Activated T-helper 1 cell treated with Interleukin-2 at 50 U/mL for 16 hours (primary cell): ENCODE measurements at places on chromosomes 6 and 20.

GRCh38 chr6:106591111-106591825, 38.0 kb downstream of the RTN4IP1 start:
- DNase-seq = no peak

GRCh38 chr20:2042400-2042799, 48.5 kb upstream of the PDYN start:
- DNase-seq = no peak

GRCh38 chr20:25090492-25091429, 8.8 kb upstream of the VSX1 start:
- DNase-seq = peak; percentile 76

DNA sequence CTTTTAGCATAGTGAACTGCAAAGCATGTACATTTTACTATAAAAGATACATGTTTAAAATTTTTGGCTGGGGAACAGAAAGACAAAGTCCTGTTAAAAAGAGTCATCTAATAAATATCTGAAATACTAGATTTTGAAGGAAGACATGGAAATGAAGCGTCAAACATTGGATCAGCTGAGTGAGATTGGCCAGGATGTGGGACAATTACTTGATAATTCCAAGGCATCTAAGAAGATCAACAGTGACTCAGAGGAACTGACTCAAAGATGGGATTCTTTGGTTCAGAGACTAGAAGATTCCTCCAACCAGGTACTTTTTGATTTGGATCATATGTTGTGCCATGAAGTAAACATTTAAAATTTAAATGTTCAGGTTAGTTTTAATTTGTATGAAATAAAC, 162.3 kb downstream of the UTRN start:
- DNase-seq = no peak

DNA sequence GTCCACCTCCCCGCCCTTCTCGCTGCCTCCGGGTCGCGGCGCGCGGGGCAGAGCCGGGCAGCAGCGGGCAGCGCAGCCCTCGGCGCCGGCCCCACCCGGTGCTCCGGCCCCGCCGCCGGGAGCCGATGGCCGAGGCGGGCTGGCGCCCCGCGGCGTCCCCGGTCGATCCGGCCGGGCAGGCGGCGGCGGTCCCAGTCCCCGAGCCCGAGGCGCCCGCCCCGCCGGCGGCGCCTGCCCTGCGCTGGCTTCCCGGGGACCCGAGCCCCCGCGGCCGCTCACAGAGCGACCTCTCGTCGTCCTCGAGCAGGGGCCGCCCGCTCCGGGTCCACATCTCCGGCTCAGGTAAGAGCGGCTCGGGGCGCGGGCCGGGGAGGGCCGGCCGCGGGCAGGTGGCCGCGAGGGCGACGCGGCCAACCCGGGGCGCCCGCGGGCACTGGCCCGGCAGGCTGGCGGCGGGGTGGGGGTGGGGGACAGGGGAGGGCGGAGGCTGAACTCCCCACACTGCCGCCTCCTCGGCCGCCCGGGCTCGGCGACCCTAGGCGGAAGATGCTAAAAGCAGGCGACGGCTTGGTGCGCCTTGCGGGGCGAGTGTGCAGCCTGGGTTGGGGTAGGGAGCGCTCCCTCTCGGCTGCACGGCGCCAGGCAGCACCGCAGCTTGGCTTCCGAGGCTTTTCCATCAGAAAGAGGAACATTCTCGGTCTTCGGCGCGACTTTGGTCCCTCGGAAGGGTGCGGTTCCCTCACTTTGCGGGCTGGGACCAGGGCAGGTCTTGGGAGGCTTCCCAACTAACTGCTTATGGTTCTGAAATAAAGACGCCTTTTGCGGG, 25.6 kb upstream of the FUCA2 start:
- DNase-seq = peak; percentile 43

- DNase-seq = no peak
Observed at GRCh38 chr20:23879328-23879798, at the start of gene CST5. Gene CST5 (minus strand): TSS chr20:23879748. CDS start chr20:23879676, 72 bp downstream.

- DNase-seq = no peak
Observed at GRCh38 chr6:53628354-53629119, 37.0 kb downstream of the KLHL31 start.

DNA sequence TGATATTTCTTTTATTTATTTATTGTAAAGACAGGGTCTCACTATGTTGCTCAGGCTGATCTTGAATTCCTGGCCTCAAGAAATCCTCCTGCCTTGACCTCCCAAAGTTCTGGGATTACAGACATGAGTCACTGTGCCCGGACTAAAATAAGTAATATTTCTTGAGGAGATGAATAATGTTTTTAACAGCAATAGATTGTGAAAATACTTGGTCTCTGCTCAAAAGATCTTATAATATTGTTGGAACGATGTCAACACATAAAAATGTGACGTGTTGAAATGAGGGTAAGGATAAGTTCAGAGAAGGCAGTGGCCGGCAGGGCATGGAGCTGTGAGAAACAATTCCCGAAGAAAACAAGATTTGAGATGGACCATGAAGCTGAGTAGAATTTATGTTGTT, 178.7 kb downstream of the GJA1 start:
- no peak for DNase-seq

- no peak for DNase-seq
Observed at GRCh38 chr6:88825856-88826255, 137.6 kb downstream of the RNGTT start.

DNA sequence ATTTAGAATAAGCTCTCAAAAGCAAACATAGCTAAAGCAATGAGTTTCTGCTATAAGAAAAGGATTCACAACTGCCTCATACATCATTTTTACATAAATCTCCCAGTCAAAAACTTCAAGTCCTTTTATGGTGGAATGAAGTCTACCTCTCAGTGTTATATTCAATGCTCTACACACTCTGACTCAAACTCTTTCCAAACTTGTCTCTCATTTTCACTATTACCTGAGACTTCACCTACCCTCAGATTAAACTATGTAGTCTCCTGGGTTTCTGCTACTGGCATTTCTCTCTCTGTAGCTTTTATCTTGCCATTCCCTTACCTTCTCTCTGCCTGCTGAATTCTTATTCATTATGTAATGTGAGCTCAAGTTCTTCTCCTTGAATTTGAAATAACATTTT, 11.4 kb downstream of the KIAA0408 start:
- no peak for DNase-seq

DNA sequence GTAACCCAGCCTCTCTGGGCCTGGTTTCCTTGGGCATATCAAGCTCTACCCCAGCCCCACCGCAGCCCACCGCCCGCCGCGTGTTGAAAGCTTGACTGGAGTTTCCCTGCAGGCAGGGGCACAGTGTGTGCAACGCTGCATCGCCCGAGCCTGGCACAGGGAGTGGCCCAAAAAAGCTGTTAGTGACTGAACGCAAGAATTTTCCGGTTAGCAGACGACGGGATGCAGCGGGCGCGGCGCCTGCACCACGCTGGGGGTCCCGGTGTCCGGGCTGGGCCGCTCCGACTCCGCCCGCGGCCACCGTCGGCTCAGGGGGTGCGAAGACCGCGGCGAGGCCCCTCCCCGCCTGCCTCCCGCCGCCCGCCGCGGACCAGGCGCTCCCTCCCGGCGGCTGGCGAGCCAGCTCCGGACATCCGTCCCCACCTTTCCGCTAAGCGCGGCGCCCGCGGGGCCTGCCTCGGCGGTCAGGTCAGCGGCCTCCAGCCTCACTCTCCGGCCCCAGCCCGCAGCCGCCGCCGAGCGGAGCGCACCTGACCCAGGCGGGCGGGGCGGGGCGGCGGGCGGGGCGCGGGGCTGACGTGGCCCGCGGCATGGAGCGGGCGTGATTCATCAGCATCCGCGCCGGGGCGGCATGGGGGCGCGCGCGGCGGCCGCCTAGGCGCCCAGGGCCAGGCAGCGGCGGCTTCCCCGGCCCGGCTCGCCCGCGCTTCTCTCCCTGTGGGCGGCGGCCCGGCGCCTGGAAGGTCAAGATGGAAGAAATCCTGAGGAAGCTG, at the start of gene ARFGEF3:
Gene ARFGEF3 (plus strand): TSS at position 602 of the 773 bp plus-strand sequence. CDS start 148 bp downstream, at position 750.
- DNase-seq = peak; percentile 29

- DNase-seq = no peak
Observed at GRCh38 chr6:160039441-160039840, 70.6 kb downstream of the IGF2R start.

GRCh38 chr6:35544769-35545361, 32.2 kb upstream of the TULP1 start:
- no peak for DNase-seq

DNA sequence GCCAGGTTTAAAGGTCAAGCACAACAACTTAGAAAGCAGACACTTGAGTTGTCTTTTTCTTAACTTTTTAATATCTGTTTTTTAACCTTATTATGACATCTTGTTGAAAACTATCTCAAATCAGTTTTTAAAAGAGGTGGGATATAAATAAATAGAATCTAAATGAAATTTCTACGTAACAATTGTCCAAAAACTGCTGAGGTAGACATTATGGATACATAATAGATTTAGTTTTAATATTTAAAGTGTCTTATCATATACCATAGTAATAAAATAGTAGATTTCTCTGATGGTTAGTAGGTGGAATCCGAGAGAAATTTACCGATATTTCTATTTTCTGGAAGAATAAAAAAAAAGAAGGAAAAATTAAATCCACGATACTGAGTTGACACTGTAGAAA, 113.9 kb upstream of the MMS22L start:
- DNase-seq = no peak

DNA sequence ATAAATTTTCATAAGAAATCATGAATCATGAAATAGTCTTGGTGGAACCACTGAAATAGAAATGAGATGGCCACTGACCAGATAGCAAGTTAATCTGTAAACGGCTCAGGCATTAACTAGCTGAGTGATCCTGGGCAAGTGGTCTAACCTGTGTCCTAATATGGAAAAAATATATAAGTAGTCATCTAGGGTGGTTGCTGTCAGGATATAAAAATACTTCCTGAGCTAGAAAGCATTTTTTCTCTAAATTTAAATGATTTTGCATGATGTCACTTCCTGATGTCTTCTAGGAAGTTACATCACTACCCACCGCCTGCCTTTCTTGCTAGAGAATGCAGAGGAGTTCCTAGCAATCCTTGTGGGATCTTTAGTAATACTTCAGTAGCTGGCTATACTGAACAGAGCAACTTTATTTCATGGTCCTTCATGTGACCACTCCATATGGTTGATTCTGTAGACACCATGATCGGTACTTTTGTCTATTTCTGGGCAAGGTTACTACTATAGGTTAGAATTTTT, 228.1 kb upstream of the CEP162 start:
- DNase-seq = no peak

- DNase-seq = no peak
Observed at GRCh38 chr20:61118429-61119224, 133.4 kb upstream of the CDH4 start.

GRCh38 chr6:131789219-131789618, 18.6 kb upstream of the ENPP1 start:
- DNase-seq = no peak

DNA sequence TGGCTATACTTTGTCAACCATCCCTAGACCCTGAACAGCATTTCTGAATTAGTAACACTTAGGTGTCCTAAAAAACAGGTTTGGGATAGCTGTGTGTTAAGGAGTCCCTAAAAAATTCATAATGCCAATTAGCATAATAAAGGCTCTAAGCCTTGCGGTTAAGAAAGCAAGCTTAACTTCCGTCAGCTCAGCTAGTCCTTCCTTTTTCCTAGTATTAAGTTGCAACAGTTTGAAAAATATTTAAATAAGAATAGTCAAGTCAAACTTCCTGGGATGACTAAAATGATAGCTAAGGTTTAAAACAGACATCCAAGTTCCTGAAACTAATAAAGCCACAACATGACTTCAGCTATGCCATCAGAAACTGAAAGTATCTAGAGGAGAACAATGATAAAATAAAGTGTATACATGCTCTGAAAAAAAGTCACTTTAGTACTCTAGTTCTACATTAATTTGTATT, 3.5 kb downstream of the AKIRIN2 start:
- DNase-seq = no peak

DNA sequence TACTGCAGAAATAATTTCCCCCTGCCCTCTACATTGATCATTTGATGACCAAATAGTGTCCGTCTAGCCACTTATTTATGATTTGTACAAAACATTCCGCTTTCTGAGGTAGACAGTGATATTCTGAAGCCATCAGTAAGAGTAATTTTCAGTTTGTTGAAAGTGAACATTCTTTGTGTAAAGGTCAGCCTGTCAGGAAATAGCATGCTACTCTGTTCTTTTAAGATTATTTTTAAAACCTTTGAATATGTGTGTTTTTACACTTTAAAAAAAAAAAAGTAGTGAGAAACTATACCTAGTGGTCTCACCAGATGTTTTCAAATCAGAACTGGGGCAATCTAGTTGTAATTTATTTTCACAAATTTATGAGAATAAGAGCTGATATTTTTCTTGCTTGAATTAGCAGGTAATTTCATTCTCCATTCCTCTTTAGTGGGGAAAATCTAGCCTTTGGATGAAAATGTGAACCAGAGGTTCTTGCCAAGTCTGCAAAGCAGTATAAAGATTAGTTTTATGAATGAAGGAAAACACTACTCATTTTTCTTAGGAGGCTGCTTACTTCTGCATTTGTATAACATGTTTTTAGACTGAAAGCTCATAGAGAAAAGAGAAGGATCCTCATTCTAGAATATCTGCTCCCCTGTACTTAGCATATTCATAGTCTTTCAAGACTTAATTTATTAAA, 12.1 kb upstream of the REV3L start:
- DNase-seq = no peak

DNA sequence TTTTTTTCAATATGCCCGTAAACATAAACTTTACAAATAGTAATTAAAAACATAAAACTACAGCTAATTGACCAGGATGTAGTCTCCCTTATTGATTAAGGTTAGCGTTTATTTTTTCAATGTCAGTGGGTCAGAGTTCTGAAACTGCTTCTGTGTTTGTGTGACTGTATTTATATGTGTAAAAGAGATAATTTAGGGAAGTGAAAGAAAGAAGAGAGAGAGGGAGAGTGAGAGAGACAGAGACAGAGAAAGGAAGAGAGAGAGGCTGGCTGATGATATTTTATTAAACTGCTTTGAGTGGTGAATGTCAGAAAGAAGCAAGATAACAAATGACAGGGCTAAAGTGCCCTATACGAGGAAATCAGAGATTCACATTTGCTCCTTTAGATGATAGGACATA, 266.1 kb upstream of the PTCHD4 start:
- no peak for DNase-seq

DNA sequence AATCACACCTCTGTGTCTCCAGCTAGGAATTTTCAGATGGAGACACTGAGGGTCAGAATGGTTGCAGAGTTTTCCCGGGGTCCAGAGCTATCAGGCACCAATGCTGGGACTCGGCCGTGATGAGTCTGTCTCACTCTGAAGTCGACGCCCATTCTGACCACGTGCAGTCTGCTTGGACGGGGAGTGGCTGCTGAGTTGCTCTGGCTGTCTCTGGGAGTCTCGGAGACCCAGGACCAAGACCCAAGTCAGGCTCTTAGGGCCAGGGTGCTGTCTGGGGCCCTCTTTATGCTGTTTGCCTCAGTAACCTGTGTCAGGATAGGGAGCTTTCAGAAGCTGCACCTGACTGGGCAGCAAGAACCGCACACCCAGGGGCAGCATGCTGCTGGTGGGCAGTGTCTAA, 4.6 kb downstream of the IP6K3 start:
- no peak for DNase-seq

DNA sequence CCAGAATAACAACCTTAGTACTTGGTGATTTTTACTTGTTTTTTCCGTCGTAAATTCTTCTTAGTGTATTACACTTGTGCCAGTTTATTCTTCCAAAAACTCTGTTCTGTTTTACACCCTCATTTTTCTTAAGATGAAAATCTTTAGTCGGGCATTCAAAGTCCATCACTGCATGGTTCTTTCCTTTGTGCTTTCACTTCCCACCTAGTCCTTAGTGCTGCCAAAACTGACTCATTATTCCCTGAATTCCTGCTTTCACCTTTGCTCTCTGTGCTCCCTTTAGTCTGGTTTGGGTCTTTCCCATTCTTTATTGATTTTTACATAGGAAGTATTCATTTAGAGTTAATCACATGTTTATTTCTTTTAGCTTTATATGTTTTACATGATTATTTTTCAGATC, 3.3 kb downstream of the TRMT11 start:
- DNase-seq = no peak

GRCh38 chr20:57397693-57398108, 6.5 kb downstream of the RBM38 start:
- peak; percentile 63 for DNase-seq
